ENCODE measurements at places on chromosomes 16 and 17. TPM values are rescaled to one million over a fixed set of nuclear protein-coding genes. Genes with fewer than 3 reads are reported as not detected.

The SOX9 gene
- not detected for total RNA-seq

DNA sequence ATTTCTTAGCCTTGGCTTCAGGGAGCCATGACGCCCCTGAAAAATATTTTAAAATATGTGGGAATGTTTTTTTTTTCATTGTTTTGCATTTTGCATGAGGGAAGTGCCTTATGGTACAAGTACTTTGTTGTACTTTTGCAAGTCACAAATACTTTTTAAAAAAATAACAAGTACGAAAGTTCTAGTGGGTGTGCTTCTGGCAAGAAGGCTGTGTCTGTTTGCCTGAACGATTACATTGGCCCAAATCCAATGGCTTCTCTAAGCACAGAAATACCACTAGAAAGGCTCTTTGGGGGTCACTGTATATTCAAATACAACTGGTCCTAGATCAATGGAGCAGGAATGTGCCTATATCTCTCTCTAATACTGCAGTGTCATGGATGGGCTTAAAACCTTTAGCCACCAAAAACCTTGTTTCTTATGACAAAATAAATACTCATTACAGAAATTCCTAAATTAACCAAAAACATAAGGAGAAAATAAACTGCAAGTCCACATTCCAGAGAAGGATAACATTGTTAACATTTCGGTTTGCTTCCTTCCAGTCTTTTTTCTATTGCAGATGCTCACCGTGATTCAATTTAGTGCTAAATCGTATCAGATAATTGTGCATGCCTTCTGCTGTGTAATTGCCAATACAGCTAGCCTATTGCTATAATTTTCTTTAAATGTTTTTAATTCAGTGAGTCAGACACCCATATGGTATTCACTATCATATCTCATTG is 97.4 kb downstream of the VAT1L start:
- ATAC-seq, result no peak

The OTOP2 gene
- total RNA-seq, result not detected

- no peak for ATAC-seq
Observed at GRCh38 chr16:84916850-84917249, 94.5 kb downstream of the ZDHHC7 start.

- ATAC-seq, result peak; percentile 52
Observed at GRCh38 chr17:82734987-82735866, at the start of gene FN3K. TSS of gene FN3K (plus strand) at chr17:82735615. CDS start at chr17:82735637, 22 bp downstream.
